Dermis microvascular lymphatic vessel endothelial cell (primary cell): ENCODE measurements at places on chromosomes 1 and 21. TPM values are rescaled to one million over a fixed set of nuclear protein-coding genes. Genes with fewer than 3 reads are reported as not detected.

GRCh38 chr21:14690886-14691285 lies 144.8 kb upstream of the SAMSN1 start:
- DNase-seq: no peak

POTED gene
- not detected in 2 replicates for total RNA-seq

DNA sequence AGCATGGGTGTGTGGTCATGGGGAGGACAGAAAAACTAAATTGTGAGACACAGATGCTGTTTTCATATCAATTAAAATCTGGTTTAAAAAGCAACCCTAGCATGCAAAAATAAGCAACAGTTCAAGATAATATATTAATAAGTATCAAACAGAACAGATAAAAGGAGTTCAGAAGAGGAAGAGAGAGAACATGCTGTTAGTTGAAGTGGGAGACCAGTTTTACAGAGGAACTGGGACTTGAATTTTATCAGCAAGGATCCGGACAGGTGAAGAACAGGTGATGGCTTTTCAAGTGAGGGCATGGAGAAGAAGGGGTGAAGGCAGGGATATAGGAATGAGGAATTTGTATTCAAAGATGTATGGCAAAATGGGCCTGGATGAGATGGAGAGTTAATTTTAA lies 75.9 kb downstream of the PRRX1 start:
- no peak for DNase-seq

DNA sequence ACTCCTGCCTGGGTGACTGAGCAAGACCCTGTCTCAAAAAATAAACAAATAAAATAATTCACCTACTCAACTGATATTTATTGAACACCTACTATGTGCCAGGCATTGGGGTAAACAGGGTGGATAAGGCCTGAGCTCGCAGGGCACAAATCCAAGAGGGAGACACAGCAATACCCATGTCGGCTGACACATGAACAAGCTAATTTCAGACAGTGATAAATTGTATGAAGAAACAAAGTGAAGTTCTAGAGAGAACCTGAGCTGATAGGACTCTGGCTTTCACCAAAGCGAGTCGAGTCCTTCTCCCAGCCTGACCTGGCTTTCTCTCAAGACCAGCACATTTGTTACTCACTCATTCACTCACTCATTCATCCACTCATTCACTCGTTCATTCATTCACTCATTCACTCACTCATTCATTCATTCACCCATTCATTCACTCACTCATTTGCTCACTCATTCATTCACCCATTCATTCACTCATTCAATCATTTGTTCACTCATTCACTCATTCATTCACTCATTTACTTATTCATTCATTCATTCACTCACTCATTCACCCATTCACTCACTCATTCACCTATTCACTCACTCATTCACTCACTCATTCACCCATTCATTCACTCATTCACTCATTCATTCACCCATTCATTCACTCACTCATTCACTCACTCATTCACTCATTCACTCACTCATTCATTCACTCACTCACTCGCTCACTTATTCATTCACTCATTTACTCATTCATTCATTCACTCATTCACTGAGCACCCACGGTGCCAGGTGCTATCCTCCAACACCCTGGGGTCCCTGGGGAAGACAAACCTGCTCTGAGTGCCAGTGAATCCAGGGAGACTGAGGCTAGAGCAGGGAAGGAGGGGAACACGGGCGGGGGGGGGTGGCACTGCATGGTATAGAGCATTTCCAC lies 37.4 kb upstream of the CASZ1 start:
- DNase-seq: no peak

MYCL gene
- total RNA-seq: 0.38 and 0.39 TPM in 2 replicates

- DNase-seq: no peak
Observed at GRCh38 chr1:23237508-23237907, 20.2 kb upstream of the HTR1D start.

DNA sequence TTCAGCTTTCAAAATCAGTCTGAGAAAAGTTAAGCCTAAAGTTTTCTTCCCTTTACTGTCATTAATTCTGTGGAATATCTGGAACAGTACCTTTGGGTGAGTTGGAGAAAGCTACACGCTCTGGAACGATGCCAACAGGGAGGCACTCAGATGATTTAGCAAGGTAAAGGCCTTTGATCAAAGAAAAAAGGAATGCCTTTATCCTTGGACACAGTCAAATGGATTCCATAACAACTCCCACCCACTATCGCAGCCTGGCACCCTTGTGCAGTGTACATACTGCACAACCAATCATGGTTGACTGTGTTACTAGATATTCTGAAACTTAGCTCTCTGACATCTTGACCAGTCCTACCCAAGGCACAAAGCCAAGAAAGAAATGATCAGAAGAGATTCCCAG lies 218.7 kb downstream of the PATJ start:
- DNase-seq: no peak

CAMK2N1 gene
- total RNA-seq: 0.76 and 1.0 TPM in 2 replicates

DNA sequence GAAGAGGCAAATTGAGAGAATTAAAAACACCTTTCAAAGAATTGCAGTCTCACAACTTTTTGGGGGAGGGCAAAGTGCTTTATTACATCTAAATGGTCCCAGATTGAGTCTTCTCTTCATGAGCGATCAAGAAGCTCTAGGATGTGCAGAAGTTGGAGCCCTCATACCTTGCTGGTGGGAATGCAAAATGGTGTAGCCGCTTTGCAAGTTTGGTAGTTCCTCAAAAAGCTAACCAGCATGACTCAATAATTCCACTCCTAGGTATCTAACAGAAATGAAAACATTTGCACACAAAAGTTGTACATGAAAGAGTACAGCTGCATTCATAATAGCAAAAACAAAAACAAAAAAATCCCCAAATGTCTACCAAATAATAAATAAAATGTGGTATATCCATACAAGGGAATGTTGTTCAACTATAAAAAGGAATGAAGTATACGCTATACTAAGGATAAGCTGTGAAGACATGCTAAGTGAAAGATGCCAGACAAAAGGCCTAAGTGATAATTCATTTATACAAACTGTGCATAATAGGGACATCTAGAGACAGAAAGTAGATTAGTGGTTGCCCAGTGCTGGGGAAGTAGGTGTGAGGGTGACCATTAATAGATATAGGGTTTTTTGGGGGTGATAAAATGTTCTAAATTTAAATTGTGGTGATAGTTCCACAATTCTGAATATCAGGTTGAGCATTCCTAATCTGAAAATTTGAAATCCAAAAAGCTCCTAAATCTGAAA lies 55.2 kb downstream of the SELENOF start:
- DNase-seq: no peak
